ENCODE measurements at places on chromosomes 1 and 21. TPM values are rescaled to one million over a fixed set of nuclear protein-coding genes. Genes with fewer than 3 reads are reported as not detected.

Gene KIF14
- 1.6 TPM for total RNA-seq

Gene ERMAP
- 10.6 TPM for total RNA-seq

DNA sequence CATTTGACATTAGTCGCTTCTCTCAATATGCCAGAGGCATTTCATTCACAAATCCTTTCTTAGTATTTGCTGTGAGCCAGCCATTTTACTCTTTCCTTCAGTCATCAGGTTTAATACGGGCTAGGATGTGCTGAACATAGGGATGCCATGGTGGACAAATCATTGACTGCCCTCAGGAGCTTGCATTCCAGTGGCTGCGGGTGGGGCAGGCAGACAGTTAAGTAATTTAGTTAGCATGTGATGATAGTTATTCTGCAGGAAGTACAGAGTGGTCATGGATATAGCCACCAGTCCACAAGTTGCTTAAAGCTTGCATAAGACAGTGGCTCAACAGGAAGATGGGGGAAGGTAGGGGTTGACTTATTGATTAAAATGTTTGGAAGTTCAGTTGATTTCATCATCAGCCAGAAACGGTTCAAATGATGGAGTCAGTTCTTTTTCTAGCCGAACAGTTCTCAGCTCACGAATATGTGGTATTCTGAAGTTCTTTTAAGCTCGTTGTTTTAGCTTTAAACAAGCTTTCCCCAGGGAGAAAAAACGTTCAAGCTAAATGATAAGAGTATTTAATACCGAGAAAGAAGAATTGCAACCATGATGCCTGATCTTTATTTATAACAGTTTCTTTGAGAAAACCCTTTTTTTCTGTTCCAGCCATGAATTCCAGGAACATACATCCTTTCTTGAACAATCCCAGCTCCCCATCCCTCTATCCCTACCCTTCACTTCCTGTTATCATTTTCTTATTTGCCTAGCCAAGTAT is 1.4 kb downstream of the SLC22A15 start:
- H3K36me3 ChIP-seq: no peaks in the 10 kb centered on the region
- peak overlapping the region; percentile 90 for H3K27ac ChIP-seq
- no peaks in the 10 kb centered on the region for H3K27me3 ChIP-seq
- peak overlapping the region; percentile 80 for H3K4me3 ChIP-seq
- no peak for DNase-seq

- H3K4me1 ChIP-seq: no peaks in the 10 kb centered on the region
- no peak overlapping the region for H3K27ac ChIP-seq
- H3K27me3 ChIP-seq: peaks cover 43% of the 10 kb centered on the region
- H3K4me3 ChIP-seq: no peak overlapping the region
- no peaks in the 10 kb centered on the region for H3K36me3 ChIP-seq
These were observed 101.4 kb upstream of the C1orf174 start for GRCh38 chr1:4001461-4001860.

DNA sequence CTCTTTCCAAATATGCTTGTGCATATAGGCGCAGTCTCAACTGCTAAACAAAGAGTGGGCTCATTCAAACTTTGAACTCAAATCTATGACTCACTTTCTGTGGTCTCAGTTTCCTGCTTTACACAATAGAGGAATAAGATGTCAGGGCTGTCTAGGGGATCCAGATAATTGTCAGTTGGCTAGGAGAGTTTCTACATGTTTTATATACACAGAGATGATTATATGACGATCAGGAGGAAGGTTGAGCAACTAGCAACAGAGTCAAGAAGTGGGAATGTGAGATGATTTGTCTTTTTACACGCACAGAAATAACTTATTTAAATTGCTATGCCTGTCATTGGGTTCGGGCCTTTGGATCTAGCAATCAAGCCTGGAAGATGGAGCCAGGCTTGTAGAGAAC is 299.4 kb upstream of the LYPLAL1 start:
- H3K36me3 ChIP-seq: no peaks in the 10 kb centered on the region
- H3K27ac ChIP-seq: no peak overlapping the region
- no peak for DNase-seq
- H3K4me3 ChIP-seq: no peak overlapping the region
- H3K4me1 ChIP-seq: no peaks in the 10 kb centered on the region
- no peaks in the 10 kb centered on the region for H3K27me3 ChIP-seq

DNA sequence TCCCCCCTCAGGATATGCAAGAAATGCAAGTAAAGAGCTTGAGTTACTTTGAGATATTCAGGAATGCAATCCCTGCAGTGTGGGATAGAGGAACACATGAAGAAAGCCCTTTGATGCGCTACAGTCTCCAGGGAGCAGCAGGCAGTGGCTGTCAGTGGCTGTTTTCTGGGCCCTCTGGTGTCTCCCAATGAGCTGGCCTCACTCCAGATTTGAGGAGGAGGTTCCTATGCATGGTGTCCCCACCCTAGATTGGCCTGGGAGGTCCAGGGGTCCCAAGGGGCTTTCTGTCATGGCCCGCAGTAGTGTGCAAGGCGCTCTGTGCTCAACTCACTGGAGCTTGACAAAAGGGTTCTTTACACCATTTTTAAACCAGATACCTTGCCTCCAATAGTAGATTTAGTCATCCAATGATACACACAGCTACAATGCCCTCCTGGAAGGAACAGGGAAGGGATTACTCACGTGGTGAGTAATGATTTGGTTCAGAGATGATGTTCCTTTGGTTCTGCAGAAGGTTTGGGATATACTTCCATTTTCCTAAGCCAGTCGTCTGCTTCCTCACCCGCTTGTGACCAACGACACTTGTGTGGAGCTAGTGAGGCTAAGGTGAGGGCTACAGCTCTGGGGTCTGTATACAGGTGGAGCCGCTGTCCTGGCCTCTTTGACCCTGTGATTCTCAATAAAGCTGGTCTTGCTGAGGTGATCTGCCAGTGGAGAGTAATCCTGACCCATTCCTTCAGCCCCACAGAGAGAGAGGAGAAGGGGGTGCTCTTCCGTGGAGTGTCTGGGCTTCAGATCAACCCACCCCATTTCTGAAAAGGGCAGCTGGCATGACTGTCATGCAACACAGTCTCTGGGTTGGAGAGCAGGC is 6.6 kb downstream of the BATF3 start:
- H3K36me3 ChIP-seq: no peaks in the 10 kb centered on the region
- no peak overlapping the region for H3K27ac ChIP-seq
- H3K27me3 ChIP-seq: peaks cover 12% of the 10 kb centered on the region

DNA sequence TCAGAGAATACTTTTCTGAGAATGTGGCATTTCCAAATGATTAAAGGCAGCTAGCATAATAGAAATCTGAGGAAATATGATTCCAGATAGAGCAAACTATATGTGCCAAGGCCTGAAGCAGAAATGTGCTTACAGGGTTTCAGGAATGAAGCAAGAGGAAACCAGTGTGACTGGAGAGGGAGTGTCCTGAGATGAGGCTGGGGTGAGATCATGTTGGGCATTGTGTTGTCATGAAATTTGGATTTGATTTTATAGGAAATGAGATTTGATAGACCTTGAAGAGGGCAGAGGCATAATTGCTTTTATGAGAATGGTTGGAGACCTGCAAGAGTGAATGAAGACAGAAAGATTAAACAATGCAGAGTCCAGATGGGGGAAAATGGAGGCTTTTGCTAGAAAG is 338.1 kb upstream of the SNX7 start:
- H3K4me3 ChIP-seq: no peak overlapping the region
- no peaks in the 10 kb centered on the region for H3K36me3 ChIP-seq
- H3K27me3 ChIP-seq: no peaks in the 10 kb centered on the region
- H3K4me1 ChIP-seq: peaks cover 46% of the 10 kb centered on the region

Measured in suprapubic skin (tissue), 4 donors.